Activated T-cell treated with anti-CD3 and anti-CD28 coated beads for 1 hour (primary cell): ENCODE measurements at places on chromosomes 2 and 18.

GRCh38 chr2:237872178-237872887 lies 12.9 kb downstream of the RAMP1 start:
- DNase-seq = no peak

DNA sequence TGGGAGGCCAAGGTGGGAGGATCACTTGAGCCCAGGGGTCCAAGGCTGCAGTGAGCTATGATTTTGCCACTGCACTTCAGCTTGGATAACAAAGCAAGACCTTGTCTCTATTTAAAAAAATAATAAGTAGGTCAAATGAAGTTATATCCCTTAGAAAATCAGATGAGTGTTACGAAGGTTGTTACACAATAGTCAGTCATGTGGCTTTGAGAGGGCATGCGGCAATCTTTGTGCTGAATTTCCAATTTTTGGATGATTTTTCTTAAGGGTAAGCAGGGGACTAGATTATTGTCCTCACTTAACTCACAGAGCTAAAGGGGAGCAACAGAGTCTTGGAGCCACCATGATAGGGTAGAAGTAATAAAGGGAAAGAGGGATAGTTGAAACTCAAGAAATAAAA lies 71.8 kb downstream of the B3GNT2 start:
- DNase-seq = no peak

DNA sequence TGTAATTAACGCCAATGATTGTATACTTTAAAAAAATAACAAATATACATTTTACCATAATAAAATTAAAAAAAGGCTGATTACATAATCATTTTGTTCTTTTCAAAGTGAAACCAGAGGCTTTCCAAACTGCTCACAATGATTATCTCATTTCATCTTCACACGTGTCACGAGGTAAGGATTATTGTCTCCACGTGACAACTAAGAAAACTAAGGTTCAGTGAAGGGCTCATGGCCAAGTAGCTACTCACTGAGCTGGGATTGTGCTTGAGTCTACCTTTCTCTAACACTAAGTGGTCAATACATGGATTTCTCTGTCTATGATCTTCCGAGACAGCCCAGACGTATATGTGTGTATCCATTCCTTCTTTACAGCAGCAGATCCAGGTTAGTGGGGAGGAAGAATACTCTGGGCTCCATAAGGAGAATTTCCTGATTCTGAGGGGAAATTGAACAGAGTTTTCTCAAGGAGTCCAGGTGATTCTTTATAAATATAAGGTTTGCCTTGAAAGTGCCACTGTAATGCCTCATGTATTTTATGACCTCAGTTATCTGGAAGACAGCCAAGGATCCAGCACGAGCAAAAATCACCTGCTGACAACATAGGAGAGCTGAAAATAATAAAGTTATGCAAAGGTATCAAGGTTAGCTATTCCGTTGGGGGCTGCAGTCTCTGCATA lies 25.6 kb upstream of the ACSL3 start:
- DNase-seq = no peak

GRCh38 chr18:60503199-60503598 lies 130.6 kb upstream of the MC4R start:
- no peak for DNase-seq

DNA sequence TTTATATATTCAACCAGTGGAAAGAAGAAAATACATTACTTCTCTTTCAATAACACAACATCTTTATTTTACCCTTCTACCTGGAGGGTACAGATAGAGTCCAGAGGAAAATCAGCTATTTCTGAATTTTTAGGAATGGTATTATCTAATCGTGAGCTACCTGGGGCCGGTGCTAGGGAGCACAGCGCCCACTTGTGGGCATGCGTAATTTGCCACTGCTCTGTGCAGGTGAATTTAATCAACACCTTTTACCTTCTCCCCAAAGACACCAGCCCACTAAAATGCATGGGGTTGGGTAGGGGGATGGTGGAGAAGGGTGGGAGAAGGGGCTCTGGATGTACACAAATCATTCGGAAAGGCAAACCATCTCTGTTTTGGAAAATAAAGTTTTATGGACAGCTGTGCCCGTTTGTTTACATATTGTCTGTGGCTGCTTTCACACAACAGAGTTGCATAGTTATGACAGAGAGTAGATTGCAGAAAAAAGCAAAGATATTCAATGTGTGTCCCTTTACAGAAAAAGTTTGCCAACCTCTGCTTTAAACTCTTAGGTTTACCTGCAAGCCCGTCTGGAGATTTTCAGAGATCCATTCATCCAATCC lies 51.5 kb upstream of the DCC start:
- no peak for DNase-seq

DNA sequence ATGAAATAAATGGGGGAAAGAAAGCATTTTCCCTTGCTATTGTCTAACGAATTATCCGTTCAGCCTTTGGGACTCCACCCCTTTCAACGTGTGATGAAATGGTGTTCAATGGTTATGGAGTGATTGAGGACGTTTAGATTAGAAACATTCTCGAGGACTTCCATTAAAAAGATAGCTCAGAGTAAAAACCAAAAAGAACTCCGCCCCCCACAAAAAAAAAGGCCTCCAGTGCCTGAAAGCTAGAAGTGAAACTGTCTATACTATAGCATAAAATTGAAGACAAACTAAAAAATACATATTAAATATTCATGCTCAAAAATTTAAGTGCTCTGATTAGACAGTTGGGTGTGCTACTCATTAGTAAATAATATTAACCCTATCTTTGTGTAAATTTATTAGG lies 3.0 kb upstream of the ZNF516 start:
- DNase-seq = no peak

DNA sequence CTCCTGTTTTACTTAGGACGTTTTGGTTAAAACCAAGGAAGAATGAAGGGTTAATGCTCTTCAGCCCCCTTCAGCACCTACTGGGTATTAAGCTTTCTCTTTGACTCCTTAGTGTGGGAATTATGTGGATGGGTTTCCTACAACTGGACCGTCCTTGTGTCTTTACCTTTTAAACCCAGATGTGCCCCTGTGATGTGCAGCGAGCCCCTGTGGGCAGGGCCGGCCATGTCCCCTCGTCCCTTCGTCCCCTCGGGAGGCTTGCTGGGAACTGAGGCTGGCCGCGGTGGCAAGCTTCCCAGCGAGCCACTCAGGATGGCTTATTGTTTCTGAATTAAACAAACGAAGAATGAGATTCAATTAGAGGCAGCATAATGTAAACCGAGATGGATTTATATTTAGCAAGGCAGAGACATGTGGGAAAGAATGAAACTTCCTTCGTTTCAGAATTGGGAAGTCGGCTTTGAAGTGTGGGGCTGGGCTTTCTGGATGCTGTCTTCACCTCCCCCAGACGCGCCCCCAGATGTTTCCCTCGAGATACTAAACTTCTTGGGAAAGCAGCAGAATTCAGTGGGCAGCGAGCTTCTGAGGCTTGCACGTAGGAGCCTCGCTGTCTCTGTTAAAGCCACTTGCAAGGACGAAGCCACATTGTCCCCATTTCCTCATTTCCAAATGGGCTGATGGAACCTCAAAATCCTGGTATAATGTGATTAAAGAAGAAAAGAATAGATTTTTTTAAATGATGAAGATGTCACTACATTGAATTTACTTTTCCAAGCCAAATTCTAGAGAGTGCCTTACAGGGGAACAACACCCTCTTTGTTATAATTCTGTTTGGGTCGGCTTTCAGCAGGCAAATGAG lies 146.0 kb downstream of the VAPA start:
- no peak for DNase-seq

DNA sequence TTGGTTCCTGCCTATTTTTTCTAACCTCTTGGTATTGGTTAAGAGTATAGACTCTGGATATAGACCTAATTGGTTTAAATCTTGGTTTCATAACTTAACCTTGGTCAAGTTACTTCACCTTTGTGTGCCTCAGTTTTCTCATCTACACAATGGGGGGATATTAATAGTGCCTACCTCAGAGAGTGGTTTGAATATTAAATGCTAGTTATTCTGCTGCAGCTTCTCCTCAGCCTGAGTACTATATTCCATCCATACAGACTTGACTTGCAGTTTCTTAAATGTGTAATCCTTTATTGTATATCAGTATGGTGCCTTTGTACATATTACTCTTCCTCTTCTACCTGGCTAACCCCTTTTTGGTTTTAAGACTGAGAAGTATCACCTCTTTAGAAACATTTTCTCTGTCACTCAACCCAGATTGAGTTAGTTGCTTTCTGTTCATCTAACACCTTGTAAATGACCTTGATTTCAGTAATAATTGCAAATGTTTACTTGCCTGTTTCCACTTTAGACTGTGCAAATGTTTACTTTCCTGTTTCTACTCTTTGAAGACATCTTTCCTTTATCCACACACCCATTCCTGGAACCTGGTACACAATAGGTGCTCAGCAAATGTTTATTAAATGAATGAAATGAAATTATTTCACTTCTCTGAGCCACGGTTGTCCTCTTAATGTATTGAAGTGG lies 6.6 kb downstream of the ACVR2A start:
- DNase-seq = no peak

DNA sequence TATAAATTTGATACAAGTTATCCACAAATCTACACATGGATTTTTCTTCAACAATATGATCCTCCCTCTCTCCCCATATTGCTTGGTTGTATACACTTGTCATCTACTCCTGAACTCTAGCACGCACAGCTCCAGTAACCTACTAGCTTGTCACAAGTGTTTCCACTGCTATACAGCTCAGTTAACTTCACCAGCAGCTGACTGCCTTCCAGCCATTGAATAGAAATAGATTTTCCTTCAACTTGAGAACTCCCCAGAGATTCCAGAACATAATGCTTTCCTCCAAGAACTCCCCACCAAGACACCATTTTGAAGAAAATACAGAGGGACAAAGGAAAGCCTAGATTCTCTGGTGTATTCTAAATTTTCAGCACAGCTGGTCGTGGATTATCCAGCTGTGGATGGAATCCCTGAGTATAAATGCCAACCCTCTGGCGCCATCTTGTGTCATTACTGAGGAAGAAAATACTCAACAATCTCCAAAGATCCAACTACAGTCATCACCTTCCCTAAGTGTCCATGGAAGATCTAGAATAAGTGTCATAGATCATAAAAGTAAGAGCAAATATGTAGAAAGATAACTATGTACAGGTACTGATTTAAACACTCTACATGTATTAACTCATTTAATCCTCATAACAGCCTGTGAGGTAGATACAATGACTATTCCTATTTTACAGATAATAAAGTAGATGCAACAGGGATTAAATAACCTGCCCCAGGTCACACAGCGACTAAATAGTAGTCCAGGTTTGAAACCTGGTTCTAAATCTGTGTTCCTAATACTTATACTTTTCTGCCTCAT lies 156.7 kb downstream of the ARHGAP28 start:
- DNase-seq = no peak

DNA sequence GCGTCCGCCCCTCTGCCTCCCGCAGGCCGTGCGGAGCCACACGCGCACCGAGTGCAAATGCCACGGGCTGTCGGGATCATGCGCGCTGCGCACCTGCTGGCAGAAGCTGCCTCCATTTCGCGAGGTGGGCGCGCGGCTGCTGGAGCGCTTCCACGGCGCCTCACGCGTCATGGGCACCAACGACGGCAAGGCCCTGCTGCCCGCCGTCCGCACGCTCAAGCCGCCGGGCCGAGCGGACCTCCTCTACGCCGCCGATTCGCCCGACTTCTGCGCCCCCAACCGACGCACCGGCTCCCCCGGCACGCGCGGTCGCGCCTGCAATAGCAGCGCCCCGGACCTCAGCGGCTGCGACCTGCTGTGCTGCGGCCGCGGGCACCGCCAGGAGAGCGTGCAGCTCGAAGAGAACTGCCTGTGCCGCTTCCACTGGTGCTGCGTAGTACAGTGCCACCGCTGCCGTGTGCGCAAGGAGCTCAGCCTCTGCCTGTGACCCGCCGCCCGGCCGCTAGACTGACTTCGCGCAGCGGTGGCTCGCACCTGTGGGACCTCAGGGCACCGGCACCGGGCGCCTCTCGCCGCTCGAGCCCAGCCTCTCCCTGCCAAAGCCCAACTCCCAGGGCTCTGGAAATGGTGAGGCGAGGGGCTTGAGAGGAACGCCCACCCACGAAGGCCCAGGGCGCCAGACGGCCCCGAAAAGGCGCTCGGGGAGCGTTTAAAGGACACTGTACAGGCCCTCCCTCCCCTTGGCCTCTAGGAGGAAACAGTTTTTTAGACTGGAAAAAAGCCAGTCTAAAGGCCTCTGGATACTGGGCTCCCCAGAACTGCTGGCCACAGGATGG lies 7.1 kb upstream of the WNT10A start:
- no peak for DNase-seq

DNA sequence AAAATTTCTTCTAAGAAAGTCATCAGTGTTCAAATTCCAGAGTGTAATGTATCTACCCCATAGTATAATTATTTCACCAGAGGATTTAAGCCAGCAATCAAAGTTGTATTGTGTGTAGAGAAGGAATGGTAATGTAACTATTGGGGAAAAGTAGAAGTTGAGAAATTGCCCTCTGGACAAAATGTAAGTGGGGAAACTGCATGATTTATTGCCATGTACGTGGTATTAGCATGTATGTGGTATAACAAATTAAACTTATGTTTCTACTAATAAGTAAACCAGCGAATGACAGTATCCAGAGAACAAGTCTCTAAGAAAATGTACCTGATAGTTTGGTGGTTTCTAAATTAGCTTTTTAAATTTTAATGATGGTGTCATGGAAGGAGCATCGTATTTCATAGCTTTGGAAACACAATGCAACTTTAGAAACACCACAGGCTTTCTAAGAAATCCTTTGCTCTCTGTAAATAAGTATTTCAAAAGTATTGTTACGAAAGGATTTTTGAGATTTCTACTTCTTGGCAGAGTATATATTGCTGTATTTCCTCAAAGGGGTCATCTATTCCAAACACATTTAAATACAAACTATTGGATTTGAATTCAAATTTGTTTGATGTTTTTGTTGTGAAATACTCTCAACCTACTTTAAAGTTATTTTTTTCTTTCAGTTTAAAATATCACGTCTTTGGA lies 1018.9 kb upstream of the ZEB2 start:
- no peak for DNase-seq

- DNase-seq = no peak
Observed at GRCh38 chr2:134574611-134575330, 144.0 kb downstream of the TMEM163 start.

DNA sequence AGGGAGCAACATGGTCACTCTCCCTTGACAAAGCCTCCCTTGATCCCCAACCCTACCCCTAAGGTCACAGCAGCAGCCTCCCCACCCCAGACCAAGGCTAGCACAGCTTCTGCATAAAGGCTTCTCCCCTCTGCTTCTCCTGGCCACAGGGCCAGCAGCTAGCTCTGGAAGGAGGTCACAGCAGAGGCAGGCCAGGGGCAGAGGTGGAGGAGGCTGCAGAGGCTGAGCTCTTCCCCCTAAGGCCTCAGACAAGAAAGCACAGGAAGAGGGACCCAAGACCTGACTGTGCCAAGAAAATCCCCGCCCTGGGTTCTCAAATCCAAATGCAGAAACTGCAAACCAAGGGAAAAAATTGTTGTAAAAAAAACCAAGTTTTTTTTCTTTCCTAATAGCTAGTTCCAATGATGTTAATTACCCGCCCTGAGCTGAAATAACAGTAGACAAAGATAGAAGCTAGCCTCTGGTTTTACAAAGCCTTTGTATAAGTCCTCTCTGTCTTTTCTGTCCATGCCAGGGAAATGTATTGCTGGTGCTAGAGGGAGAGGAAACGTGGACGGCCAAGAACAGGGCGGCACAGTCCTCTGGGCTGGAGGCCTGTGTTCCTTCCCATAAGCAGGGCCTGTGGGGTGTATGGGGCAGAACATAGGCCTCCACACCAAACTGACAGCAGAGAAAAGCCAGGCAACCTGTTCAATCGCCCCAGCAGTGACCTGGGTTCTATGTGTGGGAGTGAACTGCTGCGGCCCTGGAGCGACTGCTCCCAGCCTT lies 79.5 kb downstream of the POLR1A start:
- no peak for DNase-seq
